ENCODE measurements at places on chromosomes 12 and 14.
A peak's percentile ranks its signal among the peaks of the same experiment; 100 is the strongest.

DNA sequence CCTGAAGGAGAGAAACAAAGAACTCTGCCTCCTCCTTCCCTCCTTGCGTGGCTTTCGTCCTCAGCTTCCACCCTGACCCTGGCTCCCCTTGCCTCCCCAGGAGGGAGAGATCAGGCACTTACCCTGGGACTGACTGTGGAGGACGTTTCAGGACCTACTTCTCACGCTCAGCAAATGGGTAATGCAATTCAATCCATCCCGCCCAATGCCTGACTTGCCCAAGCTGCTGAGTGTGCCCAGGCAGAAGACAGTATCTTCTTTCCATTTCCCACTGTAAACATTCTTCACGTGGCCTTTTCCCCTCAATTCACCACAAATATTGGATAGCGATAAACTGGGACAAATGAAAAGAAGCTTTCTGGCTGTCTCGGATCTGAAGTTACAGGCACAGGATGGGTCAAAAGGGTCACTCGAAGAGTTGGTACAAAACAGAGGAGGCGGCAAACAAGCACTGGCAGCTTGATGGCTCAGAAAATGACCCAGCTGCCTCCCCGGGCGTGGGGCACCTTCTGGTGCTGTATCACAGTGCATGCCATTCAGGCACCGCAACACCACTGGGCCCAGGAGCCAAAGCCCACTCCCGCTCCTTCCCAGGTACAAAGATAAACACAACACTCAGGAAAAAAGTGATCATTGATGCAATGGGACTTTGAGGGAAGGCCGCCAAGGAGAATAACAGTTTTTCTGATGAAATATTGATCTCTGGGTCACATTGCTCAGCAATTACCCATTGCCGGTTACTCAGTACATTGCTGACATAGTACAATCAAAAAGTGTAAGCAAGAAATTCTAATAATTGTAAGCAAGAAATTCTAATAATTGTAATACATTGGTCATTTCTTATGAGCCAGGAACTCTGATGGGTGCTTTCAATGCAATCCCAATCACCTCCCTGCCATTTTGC, 65.8 kb downstream of the TRIM9 start:
- no peak for DNase-seq

GRCh38 chr12:70367258-70368141, 1.4 kb downstream of the KCNMB4 start:
- peak; percentile 57 for DNase-seq

GRCh38 chr12:125989696-125990095, 924.5 kb downstream of the AACS start:
- no peak for DNase-seq

GRCh38 chr12:116039081-116039480, 238.4 kb downstream of the MED13L start:
- no peak for DNase-seq

- no peak for DNase-seq
Observed at GRCh38 chr14:41604721-41605531, 1.8 kb upstream of the LRFN5 start.

GRCh38 chr12:130017591-130018449, 114.0 kb upstream of the TMEM132D start:
- DNase-seq = no peak

GRCh38 chr12:106433055-106433454, 75.5 kb downstream of the POLR3B start:
- no peak for DNase-seq

DNA sequence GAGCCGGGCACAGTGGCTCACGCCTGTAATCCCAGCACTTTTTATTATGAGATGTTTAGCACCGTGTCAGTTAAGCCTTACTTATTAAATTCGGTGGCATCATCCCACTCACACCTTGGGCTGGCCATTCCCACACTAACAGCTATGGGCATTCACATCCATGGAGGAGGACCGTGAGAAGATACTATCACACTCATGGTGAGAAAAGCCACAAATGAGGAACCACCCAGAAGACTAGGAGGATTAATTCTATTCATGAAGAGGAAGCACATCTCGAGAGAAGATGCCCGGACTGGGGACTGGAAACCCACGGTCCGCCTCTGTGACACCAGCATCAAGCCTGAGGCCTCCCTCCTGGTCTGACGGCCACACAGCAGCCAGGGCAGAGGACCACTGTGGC, 4.9 kb downstream of the CDC42BPB start:
- peak; percentile 60 for DNase-seq

DNA sequence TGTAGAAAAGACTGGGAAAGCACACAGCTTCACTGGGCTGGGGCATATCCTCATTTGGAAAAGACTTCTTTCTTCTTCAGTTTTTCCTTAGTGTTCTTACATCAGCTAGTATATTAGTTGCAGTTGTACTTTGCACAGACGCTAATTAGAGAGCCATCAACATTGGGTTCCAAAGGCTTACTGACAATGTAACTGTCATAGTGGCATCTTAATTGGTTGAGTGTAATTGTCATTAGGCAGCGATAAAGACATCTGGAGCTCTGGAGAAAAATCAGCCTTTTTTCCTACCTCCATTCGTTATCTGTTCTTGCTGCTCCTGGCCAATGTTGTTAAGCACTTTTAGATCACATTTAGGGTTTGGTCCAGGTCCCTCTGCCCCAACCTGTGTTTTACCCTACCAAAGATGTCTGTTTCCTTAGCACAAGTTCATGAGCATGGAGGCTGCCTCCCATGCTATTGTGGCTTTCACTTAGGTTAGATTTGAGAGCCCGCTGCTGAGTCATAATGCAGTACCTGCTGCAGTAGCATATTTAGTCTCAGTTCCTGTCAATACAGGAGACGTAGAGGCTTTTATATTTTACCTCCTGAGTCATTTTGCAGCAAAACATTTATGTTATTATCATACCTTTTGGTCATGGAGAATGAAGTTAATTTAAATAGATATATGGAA, 49.2 kb downstream of the FBXW8 start:
- DNase-seq = no peak

DNA sequence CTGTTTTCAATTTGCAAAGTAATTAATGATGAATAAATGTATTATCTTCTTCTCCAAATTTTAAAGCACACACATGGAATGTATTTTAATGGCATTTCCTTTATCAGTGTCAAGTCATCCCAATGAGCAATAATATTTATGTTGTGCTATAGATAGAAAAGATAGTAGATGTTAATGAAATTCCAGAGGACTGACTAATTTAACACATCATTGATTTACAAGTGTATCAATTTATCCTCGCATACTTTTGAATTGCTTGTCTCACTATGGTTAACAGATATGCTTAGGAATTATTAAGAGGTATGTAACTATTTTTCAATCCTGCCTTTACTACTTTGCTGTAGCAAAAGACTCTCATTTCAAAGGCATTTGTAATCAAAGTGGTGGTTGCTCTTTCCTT, 842.9 kb downstream of the SLC6A15 start:
- DNase-seq = no peak

DNA sequence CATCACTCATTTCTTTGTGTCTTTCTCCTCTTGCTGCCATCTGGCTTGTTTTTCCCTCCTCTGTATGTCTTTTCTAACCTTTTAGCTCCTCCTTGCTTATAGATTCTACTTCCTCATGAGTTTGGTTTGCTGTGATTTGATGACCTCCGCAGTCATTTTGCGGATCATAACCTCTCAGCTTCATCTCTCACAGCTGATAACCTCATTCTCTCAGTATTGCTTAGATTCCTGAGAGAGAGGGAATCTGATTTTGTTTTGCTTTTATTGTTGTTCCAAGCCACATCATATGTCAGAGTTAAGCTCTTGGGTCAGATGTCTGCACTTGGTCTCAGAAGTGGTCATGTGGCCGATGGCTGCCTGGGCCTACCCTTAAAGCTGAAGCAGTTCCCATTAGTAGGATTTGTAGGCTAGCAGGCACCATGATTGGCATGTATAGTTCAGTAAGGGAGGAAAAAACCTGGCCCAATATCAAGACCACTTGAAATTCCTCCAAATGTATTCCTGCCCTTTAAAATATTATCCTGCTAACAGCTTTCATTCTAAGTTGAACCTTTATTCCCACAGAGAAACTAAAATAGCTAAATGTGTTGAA, 13.5 kb downstream of the ZNF664 start:
- DNase-seq = no peak

- no peak for DNase-seq
Observed at GRCh38 chr12:129614221-129614885, 289.5 kb downstream of the TMEM132D start.

GRCh38 chr12:51217133-51217967, 512 bp downstream of the POU6F1 start:
- DNase-seq = peak; percentile 61

DNA sequence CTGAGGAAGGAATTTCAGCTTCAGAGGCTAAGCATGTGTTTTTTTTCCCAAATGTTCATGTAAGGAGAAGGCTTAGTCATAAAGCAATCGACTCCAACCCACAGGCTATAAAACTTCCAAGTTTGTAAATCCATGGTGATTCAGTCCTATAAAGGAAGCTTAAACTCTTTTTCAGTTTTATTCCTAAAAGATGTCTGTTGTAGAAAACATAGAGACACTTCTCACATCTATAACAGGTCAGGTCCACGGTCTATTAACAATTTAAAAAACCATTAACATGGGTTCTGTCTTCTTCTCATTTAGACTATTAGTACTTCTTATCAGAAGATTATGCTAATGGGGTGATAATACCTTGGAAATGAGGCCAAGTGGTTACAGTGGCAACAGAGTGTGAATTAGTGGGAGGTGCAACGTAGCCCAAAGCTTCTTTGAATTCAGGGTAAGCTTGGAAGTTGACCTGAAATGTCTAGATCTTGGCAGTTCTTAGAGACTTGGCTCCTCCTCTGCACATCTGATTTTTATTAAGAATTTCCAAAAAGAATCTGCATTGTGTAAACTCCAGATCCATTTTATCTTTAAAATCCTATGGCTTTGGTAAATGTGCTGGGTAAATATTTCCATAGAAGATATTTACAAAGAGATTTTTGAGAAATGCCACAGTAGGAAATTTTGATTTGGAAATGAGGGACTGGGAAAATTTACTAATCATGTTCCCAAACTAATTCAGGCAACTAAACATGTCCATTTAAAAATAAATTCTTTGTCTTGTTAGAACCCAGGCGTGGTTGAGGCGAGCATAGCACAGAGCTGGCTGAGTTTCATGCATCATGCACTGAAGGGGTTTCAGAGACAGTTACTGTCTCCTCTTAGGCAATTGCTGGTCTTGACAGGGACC, 86.4 kb downstream of the EML1 start:
- DNase-seq = no peak

DNA sequence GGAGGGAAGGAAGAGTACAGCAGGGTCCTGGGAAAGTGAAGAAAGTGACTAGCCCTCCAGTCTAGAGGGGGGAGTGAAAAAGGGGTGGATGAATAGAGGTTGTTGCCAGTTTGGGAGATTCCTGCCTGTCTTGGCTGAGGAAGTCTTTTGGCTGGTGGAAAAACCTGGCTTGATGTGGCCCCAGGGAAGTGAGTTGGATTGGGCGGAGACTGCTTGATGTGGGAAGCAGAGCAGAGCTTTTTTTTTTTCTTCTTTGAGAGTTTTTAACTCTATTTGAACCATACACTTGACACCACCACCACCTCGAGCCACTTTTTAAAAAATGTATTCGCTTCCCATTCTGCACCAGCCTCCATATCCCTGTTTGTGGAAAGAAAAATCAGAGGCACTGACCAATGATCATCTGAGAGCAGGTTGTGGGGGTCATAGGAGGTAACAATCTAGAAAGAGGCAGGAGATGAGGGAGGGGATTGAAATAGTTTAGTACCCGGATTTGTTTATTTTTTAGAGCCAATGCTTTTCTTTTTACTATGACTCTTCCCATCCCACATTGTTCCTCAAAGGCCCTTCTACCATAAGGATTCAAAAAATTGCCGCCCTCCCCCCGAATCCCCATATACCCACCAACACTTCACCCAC, 690 bp upstream of the DTX3 start:
- DNase-seq = no peak

DNA sequence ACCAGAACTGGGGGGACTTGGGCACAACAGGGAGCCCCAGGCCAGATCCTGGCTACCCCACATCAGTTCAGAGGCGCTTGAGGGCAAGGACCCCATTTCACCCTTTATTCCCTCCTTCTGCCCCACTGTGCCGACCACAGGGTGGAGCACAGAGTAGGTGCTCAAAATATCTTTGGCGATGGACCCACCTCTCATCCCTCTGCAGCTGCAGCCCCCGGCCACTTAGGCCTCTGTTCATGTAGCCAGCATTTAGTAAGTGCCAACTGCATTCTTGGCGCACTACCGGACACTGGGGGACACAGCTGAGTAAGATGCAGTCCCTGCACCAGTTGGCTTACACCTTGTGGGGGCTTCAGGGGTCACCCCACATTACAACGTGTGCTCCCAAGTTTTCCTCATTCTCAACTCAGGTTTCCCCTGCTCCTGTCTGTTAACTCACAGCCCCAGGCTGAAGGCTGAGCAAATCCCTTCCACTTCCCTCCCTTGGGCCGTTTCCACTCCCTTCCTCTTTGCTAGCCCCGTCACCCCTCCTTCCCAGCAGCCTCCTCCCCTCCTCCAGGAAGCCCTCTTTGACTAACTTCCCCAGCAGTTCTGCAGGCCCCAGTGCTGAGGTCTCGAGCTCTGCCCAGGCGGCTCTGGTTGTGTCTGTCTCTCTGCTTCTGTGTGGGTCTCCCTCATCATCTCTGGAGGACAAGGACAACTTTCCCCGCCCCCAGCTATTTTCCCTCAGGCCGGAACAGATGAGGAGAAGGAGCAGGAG, 26.5 kb downstream of the KRT80 start:
- DNase-seq = no peak

GRCh38 chr14:100015251-100015655, 50.0 kb upstream of the EVL start:
- peak; percentile 46 for DNase-seq

Data from OCI-M1 (cell line).